Caco-2 (cell line): ENCODE measurements at places on chromosomes 5 and 9.

DNA sequence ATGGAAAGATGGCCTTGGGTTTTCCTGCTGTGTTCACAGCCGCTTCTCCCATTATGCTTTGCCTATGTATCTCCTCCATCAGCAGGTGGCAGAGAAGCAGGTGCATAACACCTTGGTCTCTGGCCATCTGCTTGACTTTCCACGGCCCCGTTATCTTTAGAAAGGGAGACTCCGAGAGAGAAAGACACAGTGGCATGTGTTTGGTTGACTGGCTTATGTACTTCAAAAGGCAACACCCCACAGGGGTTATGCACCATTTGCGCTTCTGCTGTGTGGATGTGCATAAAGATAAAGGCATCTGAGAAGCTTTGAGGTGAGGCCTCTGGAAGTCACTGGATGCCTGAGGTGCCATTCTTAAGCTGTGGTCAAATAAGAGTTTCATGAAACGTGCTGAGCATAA, 138.4 kb downstream of the EGFLAM start:
- DNase-seq = no peak

GRCh38 chr5:77867914-77868313, 91.8 kb upstream of the TBCA start:
- no peak for DNase-seq

DNA sequence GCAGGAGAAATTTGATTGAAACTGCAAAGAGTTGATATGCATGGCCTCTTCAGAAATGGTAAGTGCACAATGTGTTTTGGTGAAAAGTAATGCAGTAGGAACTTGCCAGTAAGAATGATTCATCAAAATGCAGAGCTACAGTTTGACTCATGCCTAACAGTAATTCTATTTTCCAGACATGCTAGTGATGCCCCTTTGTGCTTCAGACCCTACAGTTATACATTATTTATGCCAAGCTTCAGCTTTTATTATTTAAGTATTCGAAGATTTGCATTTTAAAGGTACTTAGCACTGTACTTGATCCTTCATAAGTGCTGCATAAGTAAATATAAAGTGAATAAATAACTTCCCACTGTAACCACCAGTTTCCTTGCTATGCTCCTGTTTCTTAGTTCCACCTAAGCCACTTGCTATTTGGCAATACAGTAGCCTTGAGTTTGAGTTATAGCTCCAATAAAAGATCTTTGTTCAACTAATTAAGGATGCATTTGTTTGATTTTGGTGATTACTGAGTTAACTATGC, 3.6 kb upstream of the SPATA31E1 start:
- DNase-seq = no peak

GRCh38 chr5:125717209-125717608, 706.0 kb upstream of the GRAMD2B start:
- peak; percentile 37 for DNase-seq
